ENCODE measurements at places on chromosomes 11 and 22. TPM values are rescaled to one million over a fixed set of nuclear protein-coding genes. Genes with fewer than 3 reads are reported as not detected.

The KLHL35 gene
- total RNA-seq: not detected

The DDTL gene
- 1.9 TPM for total RNA-seq

DNA sequence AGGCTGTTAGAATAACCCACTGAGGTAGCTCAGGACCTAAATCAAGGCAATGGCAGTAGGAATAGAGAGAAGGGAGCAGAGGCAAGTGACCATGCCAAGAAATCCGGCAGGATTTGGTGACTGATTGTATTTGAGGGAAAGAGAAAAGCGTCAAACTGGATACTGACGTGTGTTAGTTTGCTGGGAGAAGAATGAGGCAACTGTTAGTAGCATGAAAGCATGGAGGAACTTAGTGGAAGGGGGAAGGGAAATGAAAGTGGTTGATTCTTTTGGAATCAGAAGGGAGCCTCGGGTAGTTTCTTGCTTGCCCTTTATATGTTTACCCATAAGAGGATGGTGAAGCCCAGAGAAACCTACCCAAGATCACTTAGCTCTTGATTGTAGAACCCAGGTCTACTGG lies 8.3 kb downstream of the PPFIBP2 start:
- no peak for DNase-seq

- no peak for DNase-seq
These were observed 204.2 kb upstream of the MTNR1B start for GRCh38 chr11:92765082-92765840.

The THYN1 gene
- total RNA-seq: 81.4 TPM

Measured in activated naive CD4-positive, alpha-beta T cell treated with anti-CD3 and anti-CD28 coated beads, Interleukin-2, amount 50 U/mL, for 72 hours (primary cell).